Stimulated activated naive CD8-positive, alpha-beta T cell treated with anti-CD3 and anti-CD28 coated beads, Interleukin-15, Interleukin-2, amounts not matched to agents 100 U/mL and 50 U/mL, for 24 hours (primary cell): ENCODE measurements at places on chromosomes 16 and 17.
A peak's percentile ranks its signal among the peaks of the same experiment; 100 is the strongest.

- DNase-seq, result no peak
Observed at GRCh38 chr17:34556384-34556783, 23.0 kb upstream of the TMEM132E start.

DNA sequence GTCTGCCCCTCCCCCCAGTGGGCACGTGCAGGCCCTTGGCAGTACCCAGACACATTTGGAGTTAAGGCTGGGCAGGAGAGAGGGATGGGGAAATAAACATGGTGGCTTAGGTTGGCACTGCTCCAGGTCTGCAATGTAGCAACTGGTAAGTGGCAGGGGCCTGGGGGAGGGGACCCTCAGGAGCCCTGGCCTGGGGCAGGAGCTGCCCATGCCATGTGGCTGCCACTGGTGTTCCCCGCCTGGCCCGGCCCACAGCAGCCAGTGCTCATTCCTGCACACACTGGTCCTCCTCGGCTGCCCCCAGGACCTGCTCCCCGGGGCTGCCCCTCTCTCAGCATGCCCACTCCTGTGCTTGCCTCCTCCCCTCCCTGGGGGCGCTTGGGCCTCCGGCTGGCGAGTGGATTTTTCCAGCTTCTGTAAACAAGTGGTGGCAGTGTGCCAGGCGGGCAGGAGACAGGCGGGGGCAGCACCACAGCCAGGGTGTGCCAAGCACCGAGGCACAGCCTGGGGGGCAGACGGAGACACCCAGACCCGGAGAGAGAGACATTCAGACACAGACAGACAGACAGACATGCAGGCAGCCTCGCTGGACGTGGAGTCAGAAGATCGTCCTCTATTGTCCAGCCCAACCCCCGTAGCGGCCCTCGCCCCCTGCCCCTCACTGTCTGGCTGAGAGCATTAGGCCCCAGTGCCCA, 9.4 kb downstream of the THRA start:
- DNase-seq, result no peak

GRCh38 chr16:74575807-74576643, 30.9 kb downstream of the GLG1 start:
- no peak for DNase-seq

DNA sequence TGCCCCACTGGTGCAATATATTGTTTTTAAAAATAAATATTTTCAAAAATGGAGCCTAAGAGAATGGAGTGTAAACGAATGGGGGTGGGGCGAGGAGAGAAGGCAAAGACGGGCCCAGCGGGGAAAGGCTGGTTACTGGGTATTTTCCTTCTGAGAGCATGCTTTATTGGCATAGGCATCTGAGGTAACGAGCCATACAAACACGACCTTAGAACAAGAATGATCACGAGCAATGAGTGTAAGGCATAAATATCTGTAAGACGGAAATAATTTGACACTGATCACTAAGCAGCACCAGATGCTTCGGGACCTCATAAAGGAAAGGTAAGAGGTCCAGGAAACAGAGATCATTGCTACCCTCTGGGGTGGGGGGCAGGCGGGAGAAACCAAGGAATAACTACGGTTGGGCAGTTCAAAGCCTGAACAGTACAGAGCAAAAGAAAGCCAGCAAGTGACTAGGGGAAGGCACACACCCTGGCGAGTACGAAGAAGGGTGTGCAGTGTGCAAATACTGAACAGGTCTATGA, 959 bp downstream of the SSH2 start:
- DNase-seq, result peak; percentile 43

- DNase-seq, result no peak
Observed at GRCh38 chr17:68175416-68175815, 72.4 kb upstream of the AMZ2 start.

DNA sequence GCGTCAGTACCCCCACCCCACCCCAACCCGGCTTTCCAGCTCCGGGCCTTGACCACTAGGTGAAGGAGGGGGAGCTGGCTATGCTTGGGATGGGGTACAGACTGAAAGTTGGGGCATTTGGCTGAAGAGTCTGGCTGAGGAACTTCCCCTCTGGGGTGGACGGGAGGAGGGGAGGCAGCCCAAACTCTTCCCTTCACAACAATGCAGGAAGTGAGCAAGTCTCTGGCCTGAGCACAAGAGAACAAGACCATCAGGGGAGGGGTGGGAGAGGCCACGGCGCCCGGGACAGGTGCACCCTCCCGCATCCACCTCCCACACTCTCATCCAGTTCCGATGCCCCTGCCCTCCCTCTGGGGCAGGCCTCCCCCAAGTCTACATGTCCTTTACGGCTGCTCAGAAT, 5.6 kb downstream of the USH1G start:
- DNase-seq, result no peak

- DNase-seq, result no peak
Observed at GRCh38 chr17:73362697-73363096, 50.9 kb upstream of the CDC42EP4 start.

GRCh38 chr17:2624292-2624731, 30.9 kb downstream of the PAFAH1B1 start:
- no peak for DNase-seq

GRCh38 chr16:85798283-85798776, 1.0 kb downstream of the EMC8 start:
- no peak for DNase-seq

DNA sequence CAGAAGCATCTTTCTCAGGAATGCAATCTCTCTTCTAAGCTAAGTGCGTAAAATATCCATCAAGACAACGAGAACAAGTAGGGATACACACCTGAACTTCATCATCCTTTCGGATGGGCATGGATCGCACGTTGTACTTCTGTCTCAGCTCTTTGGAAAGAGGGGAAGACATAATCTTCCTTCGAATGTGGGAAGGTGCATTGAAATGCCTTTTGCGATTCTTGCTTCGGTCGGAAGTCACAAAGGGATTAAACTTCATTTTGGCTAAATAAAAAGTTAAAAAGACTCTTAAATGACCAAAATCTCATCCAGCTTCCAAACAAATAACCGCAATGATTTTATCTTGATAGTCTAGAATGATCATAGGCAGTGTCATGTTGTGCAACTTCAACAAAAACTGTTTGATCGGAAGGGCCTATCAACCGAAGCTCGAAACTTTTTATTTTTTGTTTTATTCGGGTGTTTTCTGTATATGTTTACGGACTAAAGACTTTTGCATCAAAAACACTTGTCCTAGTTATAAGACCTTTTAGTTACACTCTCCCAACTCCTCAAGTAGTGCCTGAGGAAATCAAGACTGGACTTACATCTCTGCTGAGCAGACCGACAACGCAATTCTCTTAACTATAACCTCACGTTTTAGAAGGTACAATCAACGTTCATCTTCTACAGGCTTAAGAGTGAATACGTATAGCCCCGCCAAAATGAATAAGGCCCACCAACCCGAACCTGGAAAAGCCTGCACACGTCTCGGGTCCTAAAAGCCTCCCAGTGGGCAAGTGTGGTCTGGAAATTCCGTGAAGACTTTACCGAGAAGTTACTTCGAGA, 727 bp downstream of the RPL26 start:
- no peak for DNase-seq

DNA sequence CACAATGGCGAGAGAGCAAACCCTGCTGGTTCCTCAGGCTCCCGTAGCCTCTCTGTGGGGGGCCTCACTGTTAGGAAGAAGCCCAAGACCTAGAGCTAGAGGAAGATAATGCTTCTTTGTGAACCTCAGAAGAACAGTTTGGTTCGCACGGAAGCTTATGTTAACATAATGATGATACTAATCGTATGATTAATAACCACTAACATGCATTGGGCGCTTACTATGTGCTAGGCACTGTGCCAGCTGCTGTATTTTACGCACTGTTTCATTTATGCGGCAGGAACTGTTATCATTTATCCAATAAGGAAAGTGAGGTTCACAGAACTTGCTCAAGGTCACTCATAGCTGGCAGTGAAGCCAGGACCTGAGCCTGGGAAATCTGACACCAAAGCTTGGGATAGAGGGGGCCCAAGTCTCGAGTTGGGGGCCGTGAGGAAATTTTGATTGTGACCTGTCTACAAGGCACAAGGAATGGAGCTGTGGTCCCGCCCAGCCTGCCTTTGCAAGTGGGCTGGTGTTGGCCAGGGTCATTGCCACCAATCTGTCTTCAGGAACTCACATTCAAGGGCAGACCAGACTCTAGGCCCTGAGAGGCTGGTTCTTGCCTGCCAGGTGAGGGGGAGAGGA, 6.8 kb downstream of the PRCD start:
- no peak for DNase-seq

DNA sequence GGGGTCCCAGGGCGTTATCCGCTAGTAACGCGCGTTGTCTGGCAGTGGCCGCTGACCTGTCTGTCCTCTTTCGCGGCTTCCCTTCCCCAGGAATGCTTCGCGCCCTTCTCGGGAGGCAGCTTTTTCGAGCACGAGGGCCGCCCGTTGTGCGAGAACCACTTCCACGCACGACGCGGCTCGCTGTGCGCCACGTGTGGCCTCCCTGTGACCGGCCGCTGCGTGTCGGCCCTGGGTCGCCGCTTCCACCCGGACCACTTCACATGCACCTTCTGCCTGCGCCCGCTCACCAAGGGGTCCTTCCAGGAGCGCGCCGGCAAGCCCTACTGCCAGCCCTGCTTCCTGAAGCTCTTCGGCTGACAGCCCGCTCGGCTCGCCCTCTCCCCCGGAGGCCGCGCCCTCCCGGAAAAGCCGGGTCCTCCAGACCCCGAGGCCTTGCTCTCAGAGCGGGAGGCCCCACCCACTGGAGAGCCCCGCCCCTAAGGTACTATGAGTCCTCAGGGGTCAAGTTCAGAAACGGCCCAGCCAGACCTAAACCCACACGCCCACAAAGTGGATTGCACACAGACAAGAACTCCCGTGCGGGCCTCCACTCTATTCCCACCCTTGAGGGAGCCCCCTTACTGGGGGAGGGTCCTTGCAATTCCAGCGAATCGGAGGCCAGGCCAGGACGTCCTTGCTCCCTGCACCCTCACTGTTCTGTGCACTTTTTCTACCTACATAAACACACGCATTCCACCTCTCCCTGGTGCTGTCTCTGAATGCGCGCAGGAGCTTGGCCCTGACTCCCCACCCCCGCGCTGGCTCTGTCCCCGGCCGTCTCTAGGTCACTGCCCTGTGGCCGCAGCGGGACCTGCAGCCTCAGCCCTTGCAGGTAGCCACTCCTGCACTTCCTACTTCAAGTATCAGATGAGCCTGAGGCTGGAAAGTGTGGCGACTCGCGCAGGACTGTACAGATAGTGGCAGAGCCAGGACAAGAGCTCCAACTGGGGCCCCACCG, 5.4 kb upstream of the SLC5A2 start:
- peak; percentile 66 for DNase-seq

DNA sequence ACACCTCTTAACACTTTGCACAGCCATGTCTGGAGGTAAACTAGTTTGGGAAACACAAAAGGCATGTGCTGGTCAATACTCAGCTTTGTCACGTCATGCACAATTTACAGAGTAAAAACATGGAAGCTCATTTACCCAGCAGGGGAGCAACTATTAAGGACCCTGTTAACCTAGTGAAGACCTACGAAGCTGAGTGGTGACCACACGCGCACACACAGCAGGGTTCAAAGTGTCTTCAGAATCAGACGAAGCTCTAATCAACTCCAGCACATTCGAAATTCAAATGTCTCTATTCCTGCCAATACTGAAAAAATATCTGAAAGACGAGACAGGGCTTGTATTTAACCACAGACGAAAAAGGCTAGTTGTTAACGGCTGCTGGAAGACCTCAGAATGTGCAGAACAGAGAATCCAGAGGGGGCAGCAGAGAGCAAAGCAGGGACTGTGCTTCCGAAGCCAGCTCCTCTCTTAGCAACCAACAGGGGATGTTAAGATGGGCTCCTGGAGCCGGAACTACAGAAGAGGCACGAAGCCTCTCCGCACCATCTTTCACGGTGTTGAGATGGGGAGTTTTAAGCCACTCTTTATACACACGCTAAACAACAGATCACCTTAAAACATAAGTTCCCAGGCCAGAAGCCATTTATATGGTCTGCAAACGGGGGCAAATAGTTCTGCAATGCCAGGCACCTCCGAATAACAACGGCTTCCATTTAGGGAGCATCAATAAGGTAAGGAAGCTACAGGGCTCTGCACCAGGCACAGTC, 45.7 kb downstream of the CMTM4 start:
- peak; percentile 86 for DNase-seq

- DNase-seq, result no peak
Observed at GRCh38 chr17:6681671-6682070, 30.1 kb downstream of the C17orf100 start.

- no peak for DNase-seq
Observed at GRCh38 chr16:22890976-22891375, 77.0 kb downstream of the HS3ST2 start.

DNA sequence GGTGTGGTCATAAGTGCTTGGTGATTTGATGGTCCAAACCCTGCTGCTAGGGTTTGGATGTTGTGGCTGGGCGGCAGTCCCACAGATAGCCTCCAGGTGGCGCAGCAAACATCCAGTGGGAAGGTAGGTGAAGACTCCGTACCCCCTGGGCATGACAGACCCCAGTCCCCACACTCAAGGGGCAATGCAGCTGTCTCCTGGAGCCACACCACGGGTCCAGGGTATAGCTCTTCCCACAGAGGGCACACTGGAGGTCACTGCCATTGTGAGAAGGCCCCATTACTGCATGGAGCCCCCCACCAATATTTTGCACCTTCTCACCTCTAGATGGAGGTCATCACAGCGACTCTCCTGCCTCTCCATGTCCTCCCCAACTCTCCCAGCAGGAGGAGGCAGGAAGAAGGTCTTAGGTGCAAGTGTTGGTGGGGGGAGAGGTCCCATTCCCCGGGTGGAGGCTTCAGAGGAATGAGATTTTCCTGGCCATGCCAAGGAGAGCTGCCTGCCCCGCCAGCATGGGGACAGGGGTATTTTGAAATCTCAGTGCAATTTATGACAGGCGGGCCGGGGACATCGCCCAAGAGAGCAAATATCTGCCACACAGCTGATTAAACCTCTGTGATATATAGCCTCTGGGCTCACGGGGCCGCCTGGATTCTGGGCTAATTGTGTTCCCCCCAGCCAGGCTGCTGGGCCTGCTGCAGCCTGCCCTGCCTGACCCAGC, 17.1 kb upstream of the C17orf113 start:
- DNase-seq, result peak; percentile 86

DNA sequence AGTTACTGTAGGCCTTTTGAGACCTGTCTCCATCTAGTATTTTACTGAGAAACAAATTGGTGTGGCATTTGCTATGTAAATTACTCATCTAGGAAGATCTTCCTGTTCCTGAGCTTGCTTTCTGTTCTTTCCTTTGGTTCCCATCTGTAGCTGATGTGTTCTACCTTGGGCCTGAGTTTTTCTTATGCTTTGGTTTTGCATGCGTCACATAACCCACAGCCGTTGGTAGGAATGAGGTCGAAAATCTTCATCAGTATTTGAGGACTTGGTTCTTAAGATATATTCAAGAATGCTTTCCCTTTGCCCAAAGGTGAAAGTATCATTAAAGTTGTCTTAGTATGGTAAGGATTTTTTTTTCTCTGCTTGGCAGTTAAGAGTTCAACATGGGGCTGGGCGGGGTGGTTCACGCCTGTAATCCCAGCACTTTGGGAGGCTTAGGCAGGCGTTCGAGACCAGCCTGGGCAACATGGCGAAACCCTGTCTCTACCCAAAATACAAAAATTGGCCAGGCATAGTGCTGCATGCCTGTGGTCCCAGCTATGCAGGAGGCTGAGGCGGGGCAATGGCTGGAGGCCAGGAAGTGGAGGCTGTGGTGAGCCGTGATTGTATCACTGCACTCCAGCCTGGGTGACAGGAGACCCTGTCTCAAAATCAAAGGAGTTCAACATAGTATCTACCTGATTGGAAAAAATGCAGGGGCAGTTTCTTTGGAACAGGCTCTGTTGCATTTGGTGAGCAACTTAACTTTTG, 28.8 kb downstream of the IST1 start:
- DNase-seq, result no peak
